CD4-positive, alpha-beta memory T cell (primary cell): ENCODE measurements at places on chromosomes 12 and 14.
A peak's percentile ranks its signal among the peaks of the same experiment; 100 is the strongest.

- no peak for DNase-seq
Observed at GRCh38 chr14:68520637-68521556, 272.0 kb downstream of the ZFP36L1 start.

- DNase-seq, result no peak
Observed at GRCh38 chr14:95197551-95197950, 40.2 kb upstream of the DICER1 start.

GRCh38 chr12:66144791-66145754 lies 14.5 kb upstream of the LLPH start:
- DNase-seq, result no peak

DNA sequence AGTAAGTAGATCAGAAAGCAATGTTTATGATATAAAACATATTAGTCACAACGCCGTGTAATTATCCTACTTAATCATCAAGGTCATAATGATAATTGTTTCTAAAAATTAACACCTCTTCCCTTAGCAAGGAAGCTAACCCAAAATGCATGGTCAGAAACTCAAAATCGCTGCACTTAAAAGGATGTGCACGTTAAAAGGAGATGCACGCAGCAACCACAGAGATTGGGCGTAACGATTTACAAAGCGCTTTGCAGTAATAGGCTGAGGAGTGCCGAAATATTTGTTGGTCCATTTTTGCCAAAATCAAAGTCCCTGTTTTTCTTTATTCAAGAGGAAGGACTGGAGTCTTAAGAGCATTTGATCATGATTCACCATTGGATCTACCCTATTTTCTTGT lies 1077.2 kb downstream of the VRK1 start:
- peak; percentile 2 for DNase-seq

DNA sequence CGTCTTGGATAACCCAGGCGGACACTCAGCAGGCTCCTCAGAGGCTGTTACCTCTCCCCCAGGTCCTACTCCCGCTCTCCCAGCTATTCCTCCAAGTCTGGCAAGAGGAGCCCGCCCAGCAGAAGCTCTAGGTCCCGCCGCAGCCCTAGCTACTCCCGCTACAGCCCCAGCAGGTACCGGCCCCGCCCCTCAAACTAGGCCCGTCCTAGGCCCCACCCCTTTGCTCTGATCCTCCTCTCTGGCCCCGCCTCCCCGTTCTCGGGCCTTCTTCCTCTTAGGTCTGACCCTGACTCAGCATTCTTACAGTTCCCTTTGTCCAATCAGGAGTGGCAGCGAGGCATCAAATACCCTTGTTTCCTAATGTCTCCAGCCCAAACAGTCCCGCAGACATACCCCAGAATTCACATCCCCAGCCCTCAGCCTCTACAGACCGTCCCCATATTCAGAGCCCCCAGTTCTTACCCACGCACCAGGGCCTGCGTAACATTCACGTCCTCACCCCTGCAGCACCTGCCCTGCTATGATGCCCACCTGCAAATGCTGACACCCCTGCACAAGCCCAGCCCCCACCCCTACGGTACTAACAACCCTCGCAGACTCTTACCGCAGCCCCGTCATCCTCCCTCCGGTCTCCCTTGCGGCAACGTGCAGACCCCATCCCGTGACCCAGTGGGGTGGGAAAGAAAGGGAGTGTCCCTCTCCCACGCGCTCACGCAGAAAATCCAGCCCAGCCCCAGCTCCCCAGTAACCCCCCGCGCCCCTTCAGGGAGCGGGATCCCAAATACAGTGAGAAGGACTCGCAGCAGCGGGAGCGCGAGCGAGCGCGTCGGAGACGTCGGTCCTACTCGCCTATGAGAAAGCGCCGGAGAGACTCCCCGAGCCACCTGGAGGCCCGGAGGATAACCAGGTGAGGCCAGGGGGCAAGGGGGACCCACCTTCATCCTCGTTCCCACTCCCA lies 25.0 kb upstream of the HSPB8 start:
- DNase-seq, result no peak

DNA sequence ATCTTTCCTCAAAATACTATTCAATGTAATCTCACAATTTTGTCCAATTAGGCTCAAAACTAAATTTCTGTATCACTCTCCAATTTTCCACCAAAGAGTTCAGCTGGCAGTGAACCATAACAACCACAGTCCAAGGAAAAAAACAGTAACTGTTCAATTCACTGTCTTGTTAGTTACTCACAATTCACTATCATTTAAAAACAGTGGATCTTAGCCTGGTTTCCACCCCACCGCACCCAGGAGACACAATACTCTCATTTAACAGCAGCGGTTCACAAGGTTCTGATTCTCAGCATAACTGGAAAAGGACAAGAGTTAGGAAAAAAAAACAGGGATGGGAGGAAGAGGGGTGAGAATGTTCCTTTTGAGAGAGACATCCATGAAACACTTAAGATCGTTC lies 40.5 kb downstream of the MED13L start:
- DNase-seq, result no peak

DNA sequence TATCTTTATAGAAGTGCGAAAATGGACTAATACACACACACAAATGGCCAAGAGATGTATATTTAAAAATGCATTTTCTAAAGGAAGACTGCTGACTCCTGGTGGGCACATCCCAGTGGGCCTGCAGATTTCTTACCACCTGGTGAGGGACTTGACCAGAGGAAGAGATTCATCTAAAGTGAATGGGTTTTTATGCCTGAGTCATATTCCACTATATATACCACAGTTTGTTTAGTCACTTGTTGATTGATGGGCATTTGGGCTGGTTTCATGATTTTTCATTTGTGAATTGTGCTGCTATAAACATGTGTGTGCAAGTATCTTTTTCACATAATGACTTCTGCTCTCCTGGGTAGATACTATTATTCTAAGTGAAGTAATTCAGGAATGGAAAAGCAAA lies 277.3 kb downstream of the SLC16A7 start:
- DNase-seq, result no peak

DNA sequence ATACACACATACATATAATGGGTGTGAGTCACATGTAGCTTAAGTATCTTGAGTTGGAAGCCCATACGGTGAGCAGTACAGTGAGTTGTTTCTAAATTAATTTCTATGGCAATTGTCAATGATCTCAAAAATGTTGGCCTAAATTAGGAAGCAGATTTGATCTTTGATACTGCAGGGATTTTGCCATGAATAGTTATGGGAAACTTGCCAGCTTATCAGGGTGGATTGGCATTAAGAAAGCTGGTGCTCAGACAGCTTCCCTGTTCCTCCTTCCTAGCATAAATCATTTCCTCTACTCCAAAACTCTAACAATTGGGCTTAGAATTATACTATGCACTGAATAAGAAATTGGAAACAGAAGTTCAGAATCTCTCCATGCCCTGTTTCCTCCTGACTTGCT lies 150.9 kb upstream of the FRMD6 start:
- DNase-seq, result no peak

DNA sequence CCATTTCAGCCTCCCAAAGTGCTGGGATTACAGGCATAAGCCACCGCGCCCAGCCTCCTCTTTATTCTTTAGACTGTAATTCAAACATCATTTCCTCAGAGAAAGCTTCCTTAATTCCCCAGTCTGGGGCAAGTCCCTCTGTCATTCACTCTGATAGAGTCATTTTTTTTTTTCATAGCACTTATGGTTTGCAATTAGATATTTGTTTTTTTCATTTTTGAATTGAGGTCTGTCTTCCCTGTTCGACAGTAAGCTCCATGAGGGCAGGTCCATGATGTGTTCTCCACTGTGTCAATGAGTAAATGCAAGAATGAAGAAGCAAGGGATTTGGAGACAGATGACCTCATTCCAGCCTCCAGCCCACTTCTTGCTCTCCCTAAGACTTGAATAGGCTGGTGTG lies 12.1 kb downstream of the ASIC1 start:
- no peak for DNase-seq

GRCh38 chr12:104340925-104341611 lies 37.5 kb downstream of the EID3 start:
- no peak for DNase-seq

GRCh38 chr12:14802721-14803010 lies 612 bp downstream of the WBP11 start:
- no peak for DNase-seq
